ENCODE measurements at places on chromosomes 5 and 9.

GRCh38 chr9:16120231-16120641 lies 567.4 kb downstream of the CCDC171 start:
- no peak for DNase-seq

- no peak for DNase-seq
These were observed 336.8 kb downstream of the GLIS3 start for GRCh38 chr9:3962971-3963642.

- DNase-seq, result no peak
These were observed 39.6 kb upstream of the CLPTM1L start for GRCh38 chr5:1384521-1384920.

- no peak for DNase-seq
These were observed 688 bp downstream of the CNTLN start for GRCh38 chr9:17135295-17136160.

DNA sequence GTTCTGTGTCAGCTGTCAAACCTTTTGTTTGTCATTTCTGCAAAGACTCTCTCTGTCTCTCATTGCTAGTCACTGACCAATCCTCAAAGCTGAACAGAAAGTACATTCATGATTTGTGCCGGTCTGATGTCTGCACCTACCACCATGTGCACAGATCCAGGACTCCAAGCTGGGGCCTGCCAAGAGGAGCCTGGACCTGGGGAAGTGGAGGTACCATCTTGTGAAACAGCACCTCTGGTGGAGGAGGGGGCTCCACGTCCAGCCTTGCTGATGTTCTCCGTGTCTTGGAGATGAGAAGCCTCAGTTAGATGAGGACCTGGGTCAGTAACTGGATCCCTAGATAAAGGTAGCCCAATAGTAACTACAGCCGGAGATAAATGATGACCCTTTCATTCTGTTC lies 98.9 kb downstream of the TENT4A start:
- no peak for DNase-seq

GRCh38 chr5:39619168-39619818 lies 194.5 kb upstream of the DAB2 start:
- DNase-seq, result no peak

DNA sequence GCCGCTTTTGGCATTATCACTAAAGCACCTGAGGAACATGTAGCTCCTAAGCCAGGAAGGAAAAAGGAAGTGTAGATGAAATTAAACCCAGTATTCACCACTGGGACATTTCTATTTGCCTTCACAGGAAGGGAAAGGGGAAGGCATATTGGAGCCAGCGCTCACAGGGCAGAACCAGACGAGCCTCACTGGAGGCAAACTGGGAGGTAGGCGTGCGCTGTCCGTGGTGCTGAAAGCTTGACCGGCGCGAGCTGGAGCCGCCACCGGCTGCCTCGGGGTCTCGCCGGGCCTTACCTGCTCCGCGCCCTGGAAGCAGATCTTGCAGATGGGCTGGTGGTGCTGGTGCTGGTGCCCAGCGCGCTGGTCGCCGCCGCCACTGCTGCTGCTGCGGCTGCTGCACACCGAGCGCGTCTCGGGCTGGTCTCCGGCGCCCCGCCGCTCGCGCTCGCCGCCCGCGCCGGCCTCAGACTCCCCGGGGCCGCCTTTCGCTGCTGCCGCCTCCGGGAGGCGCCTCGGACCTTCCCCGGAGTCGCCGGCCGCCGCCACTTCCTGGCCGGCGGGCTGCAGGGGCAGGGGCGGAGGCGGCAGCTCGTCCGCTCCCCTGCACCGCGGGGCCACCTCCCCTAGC lies 732 bp downstream of the MARCHF11 start:
- no peak for DNase-seq

DNA sequence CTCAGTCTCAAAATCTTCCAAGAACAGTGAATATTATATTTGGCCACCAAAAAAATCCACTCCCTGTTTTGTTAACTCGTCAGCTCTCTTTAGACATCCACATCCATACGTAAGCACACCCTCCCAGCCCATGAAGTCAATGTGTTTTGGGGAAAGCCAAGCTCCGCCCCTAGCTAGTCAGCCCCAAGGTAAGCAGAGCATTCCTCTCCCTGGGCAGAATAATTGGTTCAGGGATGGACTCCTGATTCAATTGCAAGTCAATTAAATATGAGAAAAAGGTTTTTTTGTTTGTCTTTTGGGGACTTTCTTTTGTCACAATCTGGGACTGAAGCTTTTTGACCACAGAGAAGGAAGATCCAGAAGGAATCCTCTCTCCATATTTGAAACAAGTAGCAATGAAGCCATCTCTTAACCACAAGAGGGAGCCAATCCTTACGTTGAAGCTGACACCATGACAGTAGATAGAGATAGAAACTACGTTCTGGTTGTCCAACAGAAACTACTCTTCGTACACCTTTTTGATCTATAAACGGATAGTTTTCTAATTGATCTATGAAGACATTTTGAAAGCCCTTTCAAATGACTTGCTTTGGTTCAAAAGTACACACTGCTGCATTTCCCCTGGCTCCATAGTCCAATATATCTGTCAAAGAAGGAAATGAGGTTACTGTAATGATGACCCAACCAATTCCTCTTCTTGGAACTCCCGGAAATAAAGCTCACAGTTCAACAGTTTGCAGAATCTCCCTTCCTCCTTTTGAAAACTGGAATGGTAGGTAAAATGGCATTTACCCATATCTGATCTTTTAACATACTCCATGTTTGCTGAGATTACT lies 166.4 kb downstream of the TLE1 start:
- no peak for DNase-seq

- DNase-seq, result no peak
These were observed 852 bp downstream of the ARHGEF37 start for GRCh38 chr5:149581931-149582768.

DNA sequence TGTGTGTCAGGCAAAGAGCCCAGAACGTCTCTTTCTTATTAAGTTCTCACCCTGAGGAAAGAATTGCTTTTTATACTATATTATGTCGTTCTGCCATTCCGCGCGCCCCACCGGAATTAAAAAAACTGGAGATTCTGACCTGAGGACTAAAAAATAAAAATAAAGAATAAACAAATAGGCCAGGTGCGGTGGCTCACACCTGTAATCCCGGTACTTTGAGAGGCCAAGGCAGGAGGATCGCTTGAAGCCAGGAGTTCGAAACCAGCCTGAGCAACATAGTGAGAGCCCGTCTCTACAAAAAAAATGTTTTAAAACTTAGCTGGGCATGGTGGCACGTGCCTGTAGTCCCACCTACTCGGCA lies 677 bp upstream of the DYNC2I2 start:
- no peak for DNase-seq

- no peak for DNase-seq
These were observed 265.8 kb upstream of the CLINT1 start for GRCh38 chr5:158124606-158125316.

DNA sequence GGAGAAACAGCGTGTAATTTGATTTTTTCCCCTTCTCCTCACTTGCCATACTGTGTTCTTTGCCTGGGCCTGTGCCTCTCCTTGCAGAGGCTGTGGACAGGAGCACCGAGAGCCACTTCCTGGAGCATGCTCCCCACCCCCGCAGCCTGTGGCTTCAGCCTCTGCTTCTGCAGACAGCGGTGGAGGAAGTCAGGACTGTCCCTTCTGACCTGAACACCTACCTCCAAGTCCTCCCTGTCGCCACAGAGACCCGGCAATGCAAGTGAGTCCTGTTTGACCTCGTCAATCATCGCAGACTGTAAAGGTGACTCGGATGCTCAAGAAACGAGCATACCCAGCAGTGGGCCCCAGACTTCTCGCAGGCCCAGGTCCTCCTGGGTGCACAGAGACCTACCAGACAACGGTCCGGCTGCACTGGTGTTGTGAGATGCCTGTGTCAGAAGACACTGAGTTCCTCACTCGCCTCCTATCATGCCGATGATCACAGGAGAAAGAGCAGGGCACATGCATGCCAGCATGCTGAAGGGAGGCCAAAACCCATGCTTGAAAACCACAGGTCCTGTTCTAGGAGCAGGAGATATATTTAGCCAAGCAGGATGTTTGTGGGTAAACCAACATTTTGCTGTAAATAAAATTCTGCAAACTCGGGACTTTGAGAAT lies 198.8 kb downstream of the AUH start:
- peak; percentile 18 for DNase-seq

GRCh38 chr5:56585999-56586691 lies 229.2 kb upstream of the MAP3K1 start:
- no peak for DNase-seq

DNA sequence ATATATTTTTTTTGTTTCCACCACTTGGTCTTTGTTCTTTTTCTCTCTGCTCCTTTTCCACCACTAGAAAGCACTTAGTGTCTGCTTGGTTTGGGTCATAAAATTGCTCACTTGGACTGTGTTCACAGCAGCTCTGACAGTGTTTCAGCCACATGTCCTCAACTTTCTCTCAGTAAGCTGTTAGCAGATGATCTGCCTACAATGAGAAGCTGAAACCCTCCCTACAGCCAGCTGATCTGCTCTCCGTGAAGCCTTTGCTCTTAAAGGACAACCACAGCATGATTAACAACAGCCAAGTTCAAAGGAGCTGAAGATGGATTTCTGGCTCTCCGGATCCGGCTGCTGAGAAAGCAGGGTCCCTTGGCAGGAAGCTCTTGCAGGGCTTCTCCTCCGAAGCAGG lies 31.6 kb downstream of the PRLR start:
- DNase-seq, result no peak

DNA sequence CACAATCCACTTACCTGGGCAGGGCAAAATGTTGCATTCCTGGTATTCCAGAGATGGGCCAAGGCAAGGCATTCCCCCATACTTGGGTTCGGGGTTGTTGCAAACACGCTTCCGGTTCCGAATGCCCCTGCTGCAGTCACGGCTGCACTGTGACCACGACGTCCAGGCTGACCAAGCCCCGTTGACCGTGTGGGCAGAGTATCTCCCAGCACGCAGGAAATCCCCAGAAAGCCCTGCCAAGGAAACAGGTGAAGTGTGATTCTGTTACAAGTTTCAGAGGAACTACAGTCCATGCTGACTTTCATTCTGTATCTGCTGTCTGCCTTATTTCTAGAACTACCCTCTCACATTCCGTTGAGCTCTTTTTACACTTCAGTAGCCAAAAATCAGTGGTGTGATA lies 483.0 kb downstream of the SEMA5A start:
- DNase-seq, result no peak

DNA sequence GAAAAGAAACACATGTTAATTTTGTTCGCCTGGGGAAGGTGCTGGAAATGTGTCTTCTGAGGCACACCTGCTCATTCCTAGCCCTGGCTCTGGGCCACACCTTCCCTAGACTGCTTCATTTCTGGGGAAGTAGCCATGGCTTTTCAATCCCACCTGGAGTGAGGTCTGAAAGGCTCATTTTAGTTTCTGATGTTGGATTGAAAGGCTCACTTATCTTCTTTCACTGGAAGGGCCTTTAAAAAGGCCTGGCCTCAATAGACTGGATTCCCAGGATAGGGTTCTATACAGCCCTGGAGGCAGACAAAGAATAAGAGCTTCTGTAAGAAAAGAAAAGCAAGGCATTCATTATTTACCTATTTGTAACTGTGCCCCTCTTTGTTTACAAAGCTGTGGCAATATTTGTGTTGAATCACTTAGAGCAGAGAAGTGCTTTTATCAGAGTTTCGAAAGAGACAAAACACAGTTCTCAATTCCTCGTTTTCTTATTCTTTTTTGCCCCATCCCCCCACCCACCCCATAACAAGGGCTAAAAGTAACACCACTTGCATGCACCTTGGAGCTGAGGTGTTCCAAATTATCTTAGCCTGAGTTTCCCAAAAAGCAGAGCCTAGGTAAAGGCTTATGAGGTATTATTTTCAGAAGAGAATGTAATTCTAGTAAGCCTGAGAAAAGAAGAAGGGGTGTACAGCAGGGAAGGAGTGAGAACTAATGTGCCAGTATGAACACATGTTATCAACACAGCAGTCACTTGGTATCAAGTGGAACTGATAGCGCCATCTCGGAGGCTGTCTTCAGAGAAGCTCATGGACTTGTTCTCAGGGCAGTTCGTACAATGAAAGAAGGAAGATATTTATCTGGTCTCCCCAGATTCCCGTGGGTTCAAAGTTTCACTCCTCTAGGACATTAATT lies 413.1 kb downstream of the KCTD16 start:
- no peak for DNase-seq

DNA sequence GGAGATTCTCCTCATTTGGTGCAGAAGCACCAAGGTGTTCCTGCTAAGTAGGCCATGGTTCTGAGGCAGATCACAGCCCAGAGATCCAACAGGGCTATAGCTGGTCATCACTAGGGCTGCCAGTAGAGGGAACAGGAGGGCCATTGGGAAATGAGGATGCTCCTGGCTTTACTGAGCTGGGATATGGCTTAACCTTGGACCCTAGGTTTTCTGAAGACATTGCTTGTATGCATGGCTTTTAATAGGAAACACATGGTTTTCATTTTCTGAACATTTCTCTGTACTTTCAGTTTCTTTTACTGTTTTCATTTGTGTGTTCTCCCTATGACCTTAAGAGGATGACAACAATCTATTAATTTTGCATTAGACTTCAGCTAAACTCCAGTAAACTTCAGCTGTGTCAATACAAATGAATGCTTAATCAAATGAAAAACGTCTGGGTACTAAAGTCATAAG lies at the start of gene IFNW1:
TSS of gene IFNW1 (minus strand) at position 406 of the 456 bp plus-strand sequence. CDS start at position 144, 262 bp downstream.
- DNase-seq, result no peak

- DNase-seq, result no peak
These were observed 12.6 kb downstream of the TRIM23 start for GRCh38 chr5:65611524-65611923.
